ENCODE measurements at places on chromosomes 3 and 15.

- DNase-seq = no peak
Observed at GRCh38 chr3:127531821-127532220, 58.7 kb downstream of the TPRA1 start.

- DNase-seq = no peak
Observed at GRCh38 chr3:150385296-150386242, 22.5 kb upstream of the TSC22D2 start.

DNA sequence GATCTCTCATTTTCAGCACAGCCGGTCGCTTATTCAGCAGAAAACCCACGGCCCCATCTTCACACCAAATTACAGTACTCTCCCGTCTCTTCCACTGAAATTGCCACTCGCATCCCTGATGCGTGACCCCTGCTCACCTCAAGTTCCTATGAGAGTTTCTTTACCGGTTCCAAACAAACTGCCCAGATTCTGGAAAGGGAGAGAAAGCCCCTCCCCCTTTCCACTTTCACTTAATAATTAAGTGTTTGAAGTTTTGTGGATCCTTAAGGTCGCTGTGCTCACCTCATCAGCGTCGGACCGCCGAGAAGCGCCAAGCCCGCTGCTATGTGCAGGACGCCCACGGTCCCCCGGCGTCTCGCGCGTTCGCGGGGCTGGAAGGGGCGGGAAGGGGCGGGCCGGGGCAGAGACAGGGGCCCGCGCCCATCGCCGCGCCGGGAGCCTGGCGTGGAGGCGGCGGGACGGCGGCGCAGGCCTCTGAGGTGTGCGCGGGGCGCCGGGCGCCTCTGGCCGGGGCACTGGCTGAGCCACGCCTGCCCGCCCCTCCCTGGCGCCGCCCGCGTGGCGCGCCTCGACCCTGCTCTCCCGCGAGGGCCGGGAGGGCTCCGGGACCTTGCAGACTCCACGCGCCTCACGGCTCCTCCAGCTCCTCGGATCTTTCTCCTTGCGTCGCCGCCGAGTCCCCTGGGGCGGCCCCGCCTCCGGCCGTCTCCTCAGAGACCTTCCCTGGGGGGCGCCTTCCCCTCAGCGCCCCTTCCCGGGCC is at the start of gene GPR156:
GPR156 (minus strand) TSS at position 476 of the 761 bp plus-strand sequence. CDS start 41,124 bp downstream, outside the sequence.
- DNase-seq = peak; percentile 64

DNA sequence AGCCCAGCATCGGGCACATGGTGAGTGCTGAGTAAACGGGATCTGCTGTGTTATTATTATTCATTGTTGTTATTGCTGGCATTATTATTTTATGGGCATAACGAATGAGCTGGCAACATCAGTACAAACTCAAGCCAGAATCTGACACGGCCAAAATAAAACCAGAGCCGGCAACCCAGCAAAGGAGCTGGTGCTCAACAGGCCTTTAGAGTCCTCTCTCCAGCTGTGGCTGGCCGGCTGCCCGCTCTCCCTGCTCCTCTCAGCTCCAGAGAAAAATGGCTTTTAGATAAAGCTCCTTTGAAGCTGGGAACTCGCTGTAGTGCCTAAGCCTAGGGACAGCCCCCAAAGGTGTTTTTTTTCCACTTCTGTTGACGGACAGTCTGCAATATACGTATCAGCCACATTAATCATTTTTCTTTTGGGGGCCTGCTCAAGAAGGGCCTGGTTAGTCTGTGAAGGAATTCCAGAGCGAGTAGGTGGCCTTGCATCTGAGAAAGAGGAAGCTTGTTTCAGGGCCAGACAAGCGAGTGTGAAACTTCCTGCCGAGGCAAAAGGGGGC is 193.9 kb upstream of the UBE2E1 start:
- DNase-seq = peak; percentile 53

- no peak for DNase-seq
Observed at GRCh38 chr15:89822611-89822950, 7.9 kb upstream of the ANPEP start.

DNA sequence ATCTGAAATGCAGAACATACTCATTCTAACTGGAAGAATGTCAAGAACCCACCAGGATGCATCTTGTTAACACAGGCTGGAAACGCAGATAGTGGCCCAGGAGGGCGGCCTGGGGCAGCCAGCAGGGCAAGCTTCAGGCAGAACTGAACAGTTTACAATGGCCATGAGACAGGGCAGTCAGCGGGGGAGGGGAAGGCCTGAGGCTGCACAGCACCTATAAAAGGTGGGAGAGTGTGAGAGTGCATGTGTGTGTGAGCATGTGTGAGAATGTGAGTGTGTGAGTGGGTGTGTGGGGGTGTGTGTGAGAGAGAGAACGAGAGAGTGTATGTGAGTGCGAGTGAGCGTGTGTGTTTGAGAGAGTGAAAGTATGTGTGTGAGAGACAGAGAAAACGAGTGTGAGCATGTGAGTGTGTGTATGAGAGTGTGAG is 26.8 kb upstream of the SLCO2A1 start:
- DNase-seq = no peak

DNA sequence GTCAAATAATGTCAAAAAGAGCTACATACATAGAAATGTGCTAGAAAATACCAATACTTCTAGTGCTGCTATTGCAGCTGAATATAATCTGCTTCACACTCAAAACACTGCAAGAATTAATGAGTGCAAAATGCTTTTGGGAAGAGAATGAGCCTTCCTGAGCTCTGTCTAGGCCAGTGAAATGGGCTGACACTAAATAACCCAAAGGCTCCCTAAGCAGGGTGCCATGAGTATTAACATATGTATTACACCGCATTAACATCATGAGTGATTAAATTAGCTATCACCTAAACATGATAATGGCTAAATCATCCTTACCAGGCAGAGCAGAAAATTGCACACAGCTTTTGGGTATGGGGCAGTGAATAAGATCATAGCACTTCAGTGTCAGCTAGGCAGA is 806.3 kb upstream of the NECTIN3 start:
- no peak for DNase-seq

Data from AG08395 (cell line).